ENCODE measurements at places on chromosomes 2 and 18. TPM values are rescaled to one million over a fixed set of nuclear protein-coding genes. Genes with fewer than 3 reads are reported as not detected.

GRCh38 chr18:9221040-9221439 is 84.5 kb downstream of the ANKRD12 start:
- no peak for DNase-seq

GRCh38 chr2:154198866-154199265 is 327.1 kb downstream of the GALNT13 start:
- DNase-seq: no peak

DNA sequence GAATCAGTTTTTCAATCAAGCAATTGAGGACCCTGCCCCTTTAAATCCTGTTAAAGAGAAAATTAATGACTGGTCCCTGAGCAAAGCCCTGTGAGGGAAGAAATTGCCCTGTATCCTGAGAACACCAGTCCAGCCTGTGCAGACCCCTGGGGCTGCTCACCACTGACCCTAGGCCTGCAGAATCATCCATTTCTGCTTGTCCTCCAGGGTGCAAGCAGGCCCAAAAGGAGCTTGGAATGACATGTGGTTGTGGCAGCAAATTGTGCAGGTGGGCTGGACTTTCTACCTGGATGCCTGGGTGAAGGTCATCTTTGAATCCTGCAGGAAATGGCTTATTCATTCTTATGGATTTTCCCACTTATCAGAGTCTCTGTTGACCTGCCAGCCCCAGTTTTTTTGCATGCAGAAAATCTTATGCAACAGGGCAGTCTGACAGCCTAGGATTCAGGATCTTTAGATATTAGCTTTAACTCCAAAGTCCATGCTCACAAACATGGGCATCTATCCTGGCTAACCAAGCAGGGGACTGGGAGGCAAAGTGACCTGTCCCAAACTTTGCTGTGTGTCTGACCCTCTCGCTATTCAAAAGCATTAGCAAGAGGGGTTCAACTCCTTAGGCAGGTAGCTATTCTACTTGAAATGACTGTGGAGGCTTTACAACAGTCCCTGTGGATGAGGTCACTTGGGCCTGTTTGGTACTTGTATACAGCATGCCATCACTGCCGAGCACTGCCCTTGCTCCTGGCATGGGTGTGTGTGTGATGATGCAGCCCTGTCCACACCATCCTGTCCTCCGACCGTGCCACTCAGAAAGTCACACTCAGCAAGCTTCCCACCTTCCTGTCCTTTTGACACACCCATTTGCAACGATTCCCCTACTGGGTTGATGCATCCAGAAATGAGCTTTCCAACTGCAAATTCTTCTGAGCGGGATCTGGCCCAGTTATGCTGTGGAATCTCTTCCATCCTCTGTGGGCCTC is 85.3 kb downstream of the CAPN13 start:
- DNase-seq: peak; percentile 20

DNA sequence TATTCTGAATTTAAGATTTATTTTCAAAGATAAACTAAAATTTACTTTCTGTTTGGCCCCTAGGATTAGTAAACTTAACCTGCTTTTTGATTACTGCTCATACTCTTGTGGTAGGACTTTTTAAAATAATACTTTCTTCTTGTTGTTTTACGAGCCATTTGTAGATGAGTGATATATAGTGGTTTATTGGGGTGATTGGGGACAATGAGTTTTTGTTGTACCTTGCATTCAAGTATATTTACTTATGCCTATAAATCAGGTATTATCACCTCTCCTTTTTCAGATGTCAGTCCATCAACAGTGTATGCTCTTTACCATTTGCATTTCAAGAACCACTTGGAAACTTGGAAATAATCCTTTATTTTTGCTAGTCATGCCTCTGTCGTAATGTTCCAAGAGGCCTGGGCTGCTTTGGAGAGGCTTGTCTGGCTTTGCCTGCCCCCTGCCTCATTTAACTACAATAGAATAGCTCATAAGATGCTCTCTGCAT is 131.3 kb downstream of the COMMD1 start:
- no peak for DNase-seq

GRCh38 chr2:88355486-88355885 is 97.0 kb downstream of the FOXI3 start:
- no peak for DNase-seq

- no peak for DNase-seq
Measured at GRCh38 chr2:134919341-134920210, 954 bp downstream of the CCNT2 start.

GRCh38 chr2:127205218-127206125 is 14.6 kb downstream of the CYP27C1 start:
- DNase-seq: no peak

Gene ITGB6
- total RNA-seq: 14.3 TPM

- no peak for DNase-seq
Measured at GRCh38 chr2:106996171-106996769, 110.3 kb upstream of the ST6GAL2 start.

Gene PSMD14
- total RNA-seq: 48.0 TPM

Gene RAPGEF4
- 24.7 TPM for total RNA-seq

- DNase-seq: no peak
Measured at GRCh38 chr2:34831096-34831495, 1232.0 kb upstream of the FAM98A start.

DNA sequence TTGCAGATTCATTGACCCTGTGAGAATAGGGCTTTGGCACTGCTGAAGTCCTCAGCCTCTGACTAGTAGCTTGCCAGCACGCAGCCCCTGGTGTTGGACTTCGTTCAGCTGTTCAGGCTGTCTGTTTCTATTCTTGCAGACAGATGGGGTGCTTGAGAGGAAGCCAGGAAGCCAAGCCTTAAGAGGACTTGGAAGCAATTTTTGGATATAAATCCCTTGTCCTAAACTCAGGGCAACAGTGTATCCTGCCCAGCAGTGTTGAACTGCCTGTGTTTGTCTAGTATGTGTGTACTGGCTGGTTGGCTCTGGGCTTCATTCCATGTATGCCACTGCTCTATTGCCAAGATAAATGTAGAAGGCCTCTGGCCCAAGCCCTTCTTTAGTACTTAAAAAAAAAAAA is 108.6 kb downstream of the COMMD1 start:
- no peak for DNase-seq

- no peak for DNase-seq
Measured at GRCh38 chr2:173048897-173049661, 26.6 kb upstream of the MAP3K20 start.

Gene CNTNAP5
- total RNA-seq: 0.29 TPM

DNA sequence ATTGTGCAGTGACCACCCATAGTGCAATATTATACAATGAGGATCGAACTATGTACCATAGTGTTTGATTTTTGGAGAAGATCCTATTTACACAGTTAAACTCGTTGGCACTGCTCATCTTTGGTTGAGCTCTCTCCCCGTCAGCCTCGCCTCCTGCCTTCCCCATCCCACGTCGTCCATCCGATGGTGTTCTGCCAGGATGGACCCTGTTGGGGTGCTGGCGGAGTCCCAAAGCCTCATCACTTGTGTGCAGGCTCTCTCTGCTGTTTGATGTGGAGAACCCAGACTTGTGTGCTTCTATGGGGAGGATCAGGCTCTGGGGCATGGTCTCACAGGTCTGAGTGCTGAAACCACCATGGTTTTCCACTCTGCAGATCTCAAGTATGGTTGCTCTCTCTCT is 85.4 kb downstream of the ITGB1BP1 start:
- no peak for DNase-seq

GRCh38 chr18:10252952-10253705 is 201.3 kb upstream of the APCDD1 start:
- no peak for DNase-seq

DNA sequence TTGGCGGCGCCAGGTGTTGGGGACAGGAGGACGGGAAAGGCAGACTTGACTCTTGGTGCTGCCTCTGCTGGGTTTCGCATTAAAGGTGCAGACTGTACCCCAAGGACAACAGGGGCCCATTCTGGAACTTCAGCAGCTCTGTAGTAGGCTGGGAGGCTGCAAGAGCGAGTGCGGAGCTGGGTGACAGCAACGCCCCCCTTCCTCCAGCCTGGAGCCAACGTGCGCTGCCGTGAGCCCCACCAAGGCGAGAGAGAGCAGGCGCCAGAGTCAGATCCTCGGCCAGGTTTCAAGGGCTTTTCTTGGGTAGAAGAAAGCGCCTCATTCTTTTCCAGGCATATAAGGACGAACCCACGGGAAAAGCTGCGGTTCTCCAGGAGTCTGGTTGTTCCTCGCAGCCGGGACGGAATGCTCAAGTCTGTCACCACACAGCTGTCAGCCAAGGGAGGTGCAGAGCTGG is 1.9 kb downstream of the DOK6 start:
- DNase-seq: no peak

DNA sequence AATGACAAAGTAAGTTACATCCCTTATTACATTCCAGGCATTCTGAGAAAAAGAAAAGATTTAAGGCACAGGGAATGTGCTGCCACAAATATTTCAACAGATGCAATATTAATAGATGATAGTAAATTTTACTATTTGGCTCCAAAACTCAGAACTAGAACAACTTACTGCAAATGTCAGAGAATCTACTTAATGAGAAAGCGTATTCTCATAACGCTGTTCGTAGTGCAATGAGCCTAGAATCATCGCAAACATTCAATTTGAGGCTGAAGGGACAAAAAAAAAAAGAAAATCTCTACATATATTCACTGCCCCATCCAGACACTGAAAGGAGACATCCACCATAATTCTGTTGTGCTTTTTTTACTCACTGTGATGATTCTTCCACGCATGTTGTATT is 272.1 kb upstream of the DOK6 start:
- DNase-seq: no peak

Gene DSG4
- 0.09 TPM for total RNA-seq

GRCh38 chr2:21263622-21264021 is 139.9 kb downstream of the TDRD15 start:
- no peak for DNase-seq

Gene LPIN2
- total RNA-seq: 39.3 TPM

DNA sequence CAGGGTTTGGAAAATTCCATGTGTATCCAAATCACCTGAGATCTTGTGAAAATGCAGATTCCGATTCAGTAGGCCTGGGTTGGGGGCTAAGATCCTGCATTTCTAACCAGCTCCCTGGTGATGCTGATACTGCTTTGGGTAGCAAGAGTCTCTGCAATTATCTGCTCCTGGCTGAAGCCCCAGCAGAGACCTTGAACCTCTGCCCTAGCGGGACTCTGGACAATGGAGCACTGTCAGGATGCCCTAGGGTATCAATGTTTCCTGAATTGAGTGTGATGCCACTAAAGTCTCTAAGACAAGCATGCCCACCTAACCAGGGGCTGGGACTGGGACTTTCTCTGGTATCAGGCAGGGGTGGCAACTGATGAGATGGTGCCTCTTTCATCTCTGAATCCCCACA is 49.4 kb upstream of the KLHL29 start:
- DNase-seq: no peak

GRCh38 chr2:118865106-118865505 is 17.7 kb upstream of the EN1 start:
- peak; percentile 55 for DNase-seq

Gene HMSD
- total RNA-seq: 7.2 TPM

GRCh38 chr2:172253190-172254052 is 150.7 kb upstream of the DLX2 start:
- DNase-seq: no peak

- DNase-seq: no peak
Measured at GRCh38 chr2:186590350-186590758, 498 bp downstream of the ITGAV start.

DNA sequence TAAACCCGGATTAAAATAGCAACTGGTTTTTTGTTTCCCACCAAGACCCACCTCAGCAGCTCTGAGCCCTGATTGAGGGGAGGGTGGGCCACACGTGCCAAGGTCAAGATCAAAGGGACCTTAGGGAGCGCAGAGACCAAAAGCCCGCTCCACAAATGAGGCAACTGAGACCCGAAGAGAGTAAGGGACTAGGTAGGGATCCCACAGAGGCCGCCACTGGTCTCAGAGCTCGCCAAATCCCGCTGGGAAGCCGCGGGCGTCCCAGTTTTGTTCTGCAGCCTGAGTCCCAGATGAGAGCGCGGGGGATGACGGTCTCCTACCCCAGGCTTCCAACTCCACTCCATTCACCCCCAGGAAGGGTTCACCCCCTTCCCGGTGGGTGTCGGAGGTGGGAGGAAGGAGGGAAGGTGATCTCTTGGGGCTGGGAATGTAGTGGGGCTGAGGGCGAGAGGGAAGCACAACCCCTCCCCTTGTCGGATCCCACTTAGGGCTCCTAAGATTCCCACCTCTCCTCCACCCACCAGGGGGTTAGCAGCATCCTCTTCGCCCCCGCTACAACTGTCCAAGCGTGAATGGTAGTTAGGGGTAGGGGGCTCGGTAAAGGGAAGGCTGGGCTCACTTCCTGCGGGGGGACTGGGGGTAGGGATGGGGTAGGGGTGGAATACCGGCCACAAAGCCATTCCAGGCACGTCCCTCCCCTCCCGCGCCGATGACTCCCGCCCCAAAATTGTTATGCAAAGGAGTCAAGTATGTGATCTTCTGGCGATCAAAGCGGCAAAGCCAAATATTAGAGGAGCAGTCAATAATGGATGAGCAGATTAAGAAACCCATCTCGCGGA is 7.3 kb upstream of the EN1 start:
- no peak for DNase-seq

GRCh38 chr2:179985163-179985820 is 21.8 kb downstream of the CWC22 start:
- DNase-seq: no peak

Gene CAD
- 82.5 TPM for total RNA-seq

Gene MTIF2
- 22.8 TPM for total RNA-seq

- no peak for DNase-seq
Measured at GRCh38 chr2:26615336-26615859, 25.8 kb downstream of the CIB4 start.

- DNase-seq: no peak
Measured at GRCh38 chr2:103823847-103824246, 1030.1 kb upstream of the POU3F3 start.

Measured in mesothelial cell of epicardium (in vitro differentiated cells).